RPMI7951 (cell line): ENCODE measurements at places on chromosomes 16 and 17. TPM values are rescaled to one million over a fixed set of nuclear protein-coding genes. Genes with fewer than 3 reads are reported as not detected.

DNA sequence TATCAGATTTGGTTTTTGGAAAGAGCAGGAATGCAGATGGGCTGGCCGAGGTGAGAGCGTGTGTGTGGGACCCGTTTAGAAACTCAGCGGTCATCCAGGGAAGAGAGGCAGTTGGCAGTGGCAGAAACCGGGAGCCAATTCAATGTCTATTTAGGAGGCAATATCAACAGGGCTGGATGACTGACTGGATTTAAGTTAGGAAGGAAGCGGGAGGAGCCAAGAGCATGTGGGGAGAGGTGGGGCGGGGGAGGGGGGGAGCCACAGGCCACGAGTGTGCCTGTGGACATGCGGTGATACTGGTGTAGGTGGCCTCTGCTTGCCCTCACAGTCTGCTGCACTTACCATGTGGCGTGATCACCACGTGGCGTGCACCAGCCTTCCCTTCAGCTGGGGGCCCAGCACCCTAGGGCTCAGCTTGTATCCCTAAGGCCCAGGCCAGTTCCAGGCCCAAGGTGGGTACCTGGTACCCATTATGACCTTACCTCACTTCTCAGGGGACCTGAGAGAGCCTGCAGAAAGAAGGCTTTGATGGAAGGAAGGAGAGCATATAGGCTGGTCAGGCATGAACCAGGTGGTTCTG lies 10.8 kb upstream of the TPPP3 start:
- DNase-seq = no peak

- no peak for DNase-seq
Observed at GRCh38 chr17:66214884-66215528, 14.2 kb downstream of the APOH start.

DNA sequence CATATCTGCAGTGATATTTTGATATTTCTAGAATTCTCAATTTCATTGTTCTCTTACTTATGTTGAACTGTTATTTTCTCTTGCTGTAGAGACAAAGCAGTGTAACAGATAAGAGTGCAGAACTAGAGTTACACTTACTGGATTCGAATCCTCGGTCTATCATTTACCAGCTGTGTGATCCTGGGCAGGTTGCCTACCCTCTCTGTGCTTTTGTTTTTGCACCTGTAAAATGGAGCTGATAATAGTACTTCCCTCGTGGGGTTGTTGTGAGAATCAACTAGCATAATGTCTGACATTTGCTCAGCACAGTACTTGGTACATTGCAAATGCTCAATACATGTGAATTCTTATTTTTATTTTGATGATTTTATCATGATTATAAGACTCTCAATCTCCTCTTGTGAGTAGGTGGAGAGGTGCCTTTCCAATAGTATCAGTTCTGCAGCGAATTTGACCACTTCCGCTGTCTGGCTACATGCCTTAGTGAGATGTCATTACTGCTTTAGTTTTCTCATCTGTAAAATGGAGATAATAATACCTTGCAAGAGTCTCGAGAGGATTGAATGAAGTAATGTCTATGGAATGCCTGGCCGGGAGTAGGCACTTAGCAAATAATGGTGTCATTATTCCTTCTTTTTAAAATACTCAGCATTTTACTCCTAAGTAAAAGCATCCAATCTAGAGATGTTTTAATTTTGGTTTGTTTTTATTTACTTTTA lies 312.2 kb upstream of the MAF start:
- DNase-seq = peak; percentile 42

GRCh38 chr16:29761882-29762281 lies 16.1 kb upstream of the C16orf54 start:
- DNase-seq = no peak

DNA sequence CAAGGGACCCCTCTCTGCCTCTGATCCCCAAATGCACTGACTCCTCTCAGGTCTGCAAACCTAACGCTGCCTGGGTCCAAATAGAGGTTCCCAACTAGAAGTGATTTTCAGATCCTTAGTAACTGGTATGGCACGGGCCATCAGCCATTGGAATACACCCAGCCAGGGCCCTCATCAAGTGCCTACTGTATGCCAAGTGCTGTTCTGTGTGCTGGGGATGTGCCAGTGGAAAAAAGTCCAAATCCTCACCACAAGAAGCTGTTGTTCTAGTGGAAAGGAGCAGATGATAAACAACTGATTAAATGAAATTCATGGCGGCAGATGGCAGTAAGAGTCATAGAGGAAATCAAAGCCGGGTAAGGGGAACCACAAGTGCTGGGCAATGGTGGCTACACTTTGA lies 57.2 kb upstream of the MED9 start:
- DNase-seq = no peak

DNA sequence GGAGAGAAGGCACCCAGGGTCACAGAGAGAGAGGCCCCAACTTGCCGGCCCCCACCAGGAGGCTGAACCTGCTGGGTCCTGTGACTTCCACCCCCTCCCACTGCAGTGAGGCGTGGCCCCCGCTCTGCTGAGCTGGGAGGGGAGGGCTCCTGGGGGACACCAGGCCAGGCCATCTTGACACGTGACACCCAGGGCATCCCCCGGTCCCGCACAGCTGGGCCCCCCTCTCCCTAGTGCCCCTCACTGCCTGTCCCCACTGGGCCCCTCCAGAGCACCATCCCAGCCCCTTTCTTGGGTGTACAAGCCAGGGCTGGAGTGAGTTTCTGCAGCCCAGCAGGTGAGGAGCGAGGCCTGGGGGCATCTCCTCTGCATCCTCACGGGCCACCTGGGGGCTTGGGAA lies 12.4 kb downstream of the UBALD1 start:
- no peak for DNase-seq

- DNase-seq = peak; percentile 53
Observed at GRCh38 chr16:76854234-76854633, 336.8 kb upstream of the MON1B start.

DNA sequence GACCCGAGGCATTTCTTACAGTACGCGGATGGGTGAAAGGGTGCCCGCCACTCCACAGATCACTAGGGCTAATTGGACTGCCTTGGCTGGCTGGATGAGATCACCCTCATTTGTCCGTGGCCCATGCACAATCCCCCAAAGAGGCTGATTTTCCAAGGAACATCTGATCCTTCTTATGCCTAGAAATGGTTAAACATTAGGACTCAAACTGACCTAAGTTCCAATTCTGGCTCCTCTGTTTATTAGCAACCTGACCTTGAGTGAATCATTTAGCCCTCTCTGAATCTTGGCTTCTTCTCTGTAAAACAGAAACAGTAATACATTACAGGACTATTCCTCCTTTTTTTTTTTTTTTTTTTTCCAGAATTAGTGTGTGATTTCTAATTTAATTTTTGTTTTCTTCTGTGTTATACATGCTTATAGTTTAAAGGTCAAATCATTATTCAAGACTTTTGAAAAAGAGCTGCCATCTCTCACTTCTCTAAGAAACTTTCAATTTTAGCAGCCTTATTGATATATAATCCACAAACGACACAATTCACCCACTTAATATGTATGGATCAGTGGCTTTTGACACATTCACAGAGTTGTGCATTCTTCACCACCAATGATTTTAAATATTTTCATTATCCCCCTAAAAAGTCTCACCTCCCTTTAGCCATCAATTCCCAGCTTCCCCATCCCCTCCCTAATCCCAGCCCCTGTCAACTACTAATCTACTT lies 45.4 kb upstream of the TMEM132E start:
- DNase-seq = no peak

DNA sequence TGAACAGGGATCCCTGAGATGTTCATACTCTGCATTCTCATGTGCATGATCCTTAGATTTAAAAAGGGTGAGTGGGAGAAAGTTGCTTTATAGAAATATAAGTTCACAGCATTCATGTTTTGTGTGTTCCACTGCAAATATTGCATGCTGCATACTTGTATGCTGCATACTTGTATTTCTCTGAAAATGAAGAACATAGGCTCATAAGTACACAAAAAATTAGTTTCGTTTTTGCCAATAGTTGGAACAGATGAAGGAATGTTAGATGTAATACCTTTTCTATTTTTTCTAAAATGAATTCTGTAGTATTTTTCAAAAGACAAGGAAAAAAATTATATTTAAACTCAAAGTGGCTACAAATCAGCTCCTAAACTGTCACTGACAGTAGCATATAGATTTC lies 79.0 kb downstream of the NFAT5 start:
- DNase-seq = no peak

DNA sequence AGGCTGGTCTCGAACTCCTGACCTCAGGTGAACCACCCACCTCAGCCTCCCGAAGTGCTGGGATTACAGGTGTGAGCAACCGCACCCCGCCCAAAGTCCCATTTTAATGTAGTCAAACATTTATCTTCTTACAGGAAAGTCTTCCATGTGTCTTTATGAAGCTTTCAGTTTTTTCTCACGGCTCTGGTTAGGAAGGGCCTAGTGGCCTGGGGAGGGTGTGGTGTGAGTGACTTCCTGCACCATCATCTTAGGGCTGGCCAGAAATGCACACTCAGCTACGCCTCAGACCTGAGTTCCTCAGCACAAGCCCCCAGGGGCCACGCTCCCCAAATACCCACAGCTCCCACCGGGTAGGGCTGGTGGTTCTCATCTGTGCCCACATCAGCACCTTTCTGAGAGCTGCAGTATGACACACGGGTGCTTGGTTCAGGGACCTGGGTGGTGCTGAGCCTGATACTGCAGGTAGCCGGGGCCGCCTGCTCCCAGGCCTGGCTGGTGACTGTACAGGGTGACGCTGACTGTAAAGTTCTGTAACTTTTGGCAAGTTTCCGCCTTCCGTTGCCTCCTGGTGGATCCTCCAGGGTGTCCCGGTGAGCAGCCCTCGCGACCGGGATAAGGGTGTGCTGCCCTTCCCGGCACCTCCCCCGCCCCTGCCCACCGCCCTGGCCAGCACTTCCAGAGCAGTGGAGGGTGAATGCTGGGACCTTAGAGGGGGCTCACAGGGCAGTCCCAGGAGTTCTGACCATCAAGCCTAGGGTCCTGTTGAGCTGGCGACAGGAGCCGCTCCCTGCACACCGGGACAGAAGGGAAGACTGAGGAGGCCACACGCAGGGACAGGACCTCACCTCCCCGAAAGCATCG lies 52.5 kb downstream of the ZNF778 start:
- DNase-seq = no peak

DNA sequence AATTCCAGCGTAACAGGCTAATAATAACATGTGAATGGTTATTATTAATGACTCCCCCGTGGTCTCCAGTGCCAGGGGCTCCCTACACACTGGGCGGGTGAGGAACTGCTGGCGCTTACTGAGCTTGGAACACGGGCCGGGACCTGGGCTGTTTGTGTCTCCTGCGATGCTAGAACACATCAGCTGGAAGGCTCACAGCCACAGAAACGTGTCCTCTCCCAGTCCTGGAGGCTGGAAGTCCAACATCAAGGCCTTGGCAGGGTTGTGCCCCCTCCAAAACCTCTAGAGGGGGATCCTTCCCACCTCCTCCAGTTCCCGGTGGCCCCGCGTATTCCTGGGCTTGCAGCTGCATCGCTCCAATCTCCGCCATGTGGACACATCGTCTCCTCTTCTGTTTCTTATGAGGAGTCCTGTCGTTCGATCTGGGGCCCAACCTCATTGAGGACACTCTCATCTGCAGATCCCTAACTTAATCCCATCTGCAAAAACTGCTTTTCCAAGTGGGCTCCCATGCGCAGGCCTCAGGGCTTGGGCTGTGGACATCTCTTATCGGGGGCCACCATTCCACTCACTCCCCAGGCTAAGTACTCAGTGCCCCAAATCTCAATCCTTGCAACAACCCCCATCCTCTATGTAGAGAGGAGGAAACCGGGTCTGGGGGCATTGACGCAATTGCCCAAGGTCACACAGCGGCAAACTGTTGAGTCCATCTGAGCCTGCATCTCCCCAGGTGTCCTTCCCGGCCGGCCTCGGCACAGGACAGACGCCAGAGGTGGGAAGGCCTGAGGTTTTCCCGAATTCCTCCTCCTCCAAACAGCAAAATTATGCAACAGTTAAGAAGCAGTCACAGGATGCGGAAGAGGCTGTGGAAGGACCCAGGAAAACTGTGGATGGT lies 193.9 kb downstream of the IRF8 start:
- DNase-seq = no peak

GRCh38 chr17:1087381-1088241 lies 90.7 kb downstream of the TIMM22 start:
- DNase-seq = no peak

- DNase-seq = no peak
Observed at GRCh38 chr17:80601146-80601545, 56.5 kb downstream of the RPTOR start.

DNA sequence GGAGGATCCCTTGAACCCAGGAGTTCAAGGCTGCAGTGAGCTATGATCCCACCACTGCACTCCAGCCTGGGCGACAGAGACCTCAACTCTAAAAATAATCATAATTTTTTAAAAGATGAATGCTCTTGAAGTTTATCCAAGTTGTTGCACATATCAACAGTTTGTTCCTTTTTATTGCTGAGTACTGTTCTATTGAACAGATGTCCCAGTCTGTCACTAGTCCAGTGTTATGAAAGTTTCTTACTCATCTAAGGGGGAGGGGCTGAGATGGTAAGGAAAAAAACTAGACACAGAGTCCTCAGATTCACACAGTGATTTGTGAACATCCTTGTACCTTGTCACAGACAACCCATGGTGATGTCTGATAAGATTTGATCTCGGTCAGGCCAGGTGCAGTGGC lies 3.9 kb downstream of the ACAP1 start:
- DNase-seq = peak; percentile 17

GRCh38 chr16:80720804-80721371 lies 83.5 kb downstream of the CDYL2 start:
- DNase-seq = no peak

GRCh38 chr17:14469971-14470370 lies 169.1 kb downstream of the HS3ST3B1 start:
- DNase-seq = no peak

- DNase-seq = peak; percentile 11
Observed at GRCh38 chr16:53876811-53877210, 172.9 kb downstream of the FTO start.

DNA sequence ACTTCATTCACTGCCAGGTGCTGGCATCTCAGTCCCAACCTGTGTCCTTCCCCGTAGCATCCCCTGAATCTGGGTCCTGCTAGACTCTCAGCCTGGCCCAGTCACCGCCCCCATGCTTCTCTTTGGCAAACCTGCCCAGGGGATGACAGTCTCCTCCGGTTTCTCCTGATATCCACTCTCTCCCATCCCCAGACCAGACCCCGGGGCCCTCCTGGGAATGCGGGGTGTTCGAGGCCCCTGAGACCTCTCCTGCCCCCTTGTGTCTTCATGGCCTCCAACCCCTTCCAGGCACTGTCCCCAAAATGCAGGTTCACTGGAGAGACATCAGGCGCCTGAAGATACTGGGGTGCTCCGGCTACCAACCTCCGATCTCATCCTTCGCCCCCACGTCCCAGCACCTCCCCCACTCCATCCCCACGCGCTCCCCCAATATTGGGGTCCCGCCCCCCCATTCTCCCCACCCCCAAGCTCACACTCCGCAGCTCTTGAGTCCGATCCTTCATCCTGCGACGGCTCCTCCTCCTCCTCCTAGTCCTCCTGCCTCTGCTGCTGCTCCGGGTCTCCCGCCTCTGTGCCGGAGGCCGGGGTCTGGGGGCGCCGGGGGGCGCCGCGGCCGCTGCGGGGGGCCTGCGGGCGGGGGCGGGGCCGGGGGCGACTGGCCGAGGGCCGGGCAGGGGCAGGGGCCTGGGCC lies 399 bp downstream of the STX1B start:
- DNase-seq = no peak

RGS11 gene
- total RNA-seq = not detected in 2 replicates

KRTAP1-1 gene
- total RNA-seq = not detected in 2 replicates

FAM171A2 gene
- total RNA-seq = 1.1 and 1.9 TPM in 2 replicates

KIFC3 gene
- total RNA-seq = 49.3 and 58.5 TPM in 2 replicates

ZMYND15 gene
- not detected in 2 replicates for total RNA-seq
